IMR-90 (cell line): ENCODE measurements at places on chromosomes 16 and 17. TPM values are rescaled to one million over a fixed set of nuclear protein-coding genes. Genes with fewer than 3 reads are reported as not detected.
A peak's percentile ranks its signal among the peaks of the same experiment; 100 is the strongest.

- DNase-seq, result no peak
Observed at GRCh38 chr17:77617516-77617915, 341.0 kb upstream of the TNRC6C start.

DNA sequence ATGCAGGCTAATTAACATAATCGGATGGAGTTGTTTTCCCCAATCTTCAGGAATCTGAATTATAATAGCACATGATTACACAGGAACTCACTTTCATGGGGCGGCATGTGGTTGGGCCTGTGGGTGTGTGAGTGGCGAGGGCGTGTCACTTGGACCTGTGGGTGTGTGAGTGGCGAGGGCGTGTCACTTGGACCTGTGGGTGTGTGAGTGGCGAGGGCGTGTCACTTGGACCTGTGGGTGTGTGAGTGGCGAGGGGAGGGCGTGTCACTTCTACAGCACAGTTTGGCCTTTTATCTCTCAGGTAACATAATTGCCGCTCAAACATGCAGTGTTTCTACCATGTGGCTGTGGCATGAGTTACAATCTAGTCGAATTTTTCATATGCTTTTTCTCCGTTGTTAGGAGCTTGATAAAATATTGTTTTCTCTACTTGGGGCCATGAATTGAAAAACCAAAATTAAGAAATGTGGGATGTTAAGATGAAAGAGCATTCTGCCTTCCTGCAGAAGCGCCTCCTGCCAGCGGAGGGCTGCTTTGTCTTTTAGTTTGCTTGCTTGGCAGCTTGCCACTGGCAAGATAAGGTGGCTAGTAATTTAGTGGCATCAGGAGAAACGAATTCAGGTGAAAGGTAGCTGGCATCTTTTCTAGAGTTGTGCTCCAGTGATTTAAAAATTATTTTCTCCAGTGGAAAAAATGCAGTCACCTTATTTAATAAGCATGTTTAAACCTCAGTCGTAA lies 36.2 kb downstream of the USP10 start:
- DNase-seq, result no peak

GRCh38 chr16:82835487-82836155 lies 208.9 kb downstream of the CDH13 start:
- peak; percentile 54 for DNase-seq

- no peak for DNase-seq
Observed at GRCh38 chr16:47470211-47470610, 9.1 kb downstream of the PHKB start.

KRTAP2-3 gene
- 1.4 TPM in 2 replicates for total RNA-seq
